ENCODE measurements at places on chromosomes 11 and 22.

GRCh38 chr11:46357483-46357936 lies 10.2 kb downstream of the DGKZ start:
- no peak for DNase-seq

GRCh38 chr11:123181075-123181474 lies 14.0 kb downstream of the CLMP start:
- DNase-seq: no peak

GRCh38 chr22:46547179-46547882 lies 9.9 kb upstream of the CELSR1 start:
- DNase-seq: peak; percentile 77

DNA sequence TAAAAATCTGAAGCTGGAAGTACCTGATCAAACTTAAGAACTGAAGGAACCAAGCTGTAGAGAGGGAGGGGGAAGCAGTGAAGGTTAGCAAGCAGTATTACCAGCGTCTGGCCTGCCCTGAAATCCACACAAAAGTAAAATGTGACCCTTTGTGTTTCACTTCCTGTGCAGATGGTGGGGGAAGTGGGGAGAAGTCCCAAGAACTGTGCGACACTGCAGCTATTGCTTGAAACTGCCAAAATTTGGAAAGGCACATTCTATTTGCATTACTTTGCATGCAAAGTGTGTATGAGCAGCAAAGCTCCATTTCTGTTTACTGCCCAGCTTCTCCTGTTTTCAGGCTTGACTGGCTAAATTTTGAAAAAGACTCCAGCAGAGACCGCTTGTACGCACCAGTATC lies 72.1 kb upstream of the BMAL1 start:
- DNase-seq: peak; percentile 21

GRCh38 chr11:1882265-1883238 lies 9.1 kb downstream of the PRR33 start:
- peak; percentile 41 for DNase-seq

DNA sequence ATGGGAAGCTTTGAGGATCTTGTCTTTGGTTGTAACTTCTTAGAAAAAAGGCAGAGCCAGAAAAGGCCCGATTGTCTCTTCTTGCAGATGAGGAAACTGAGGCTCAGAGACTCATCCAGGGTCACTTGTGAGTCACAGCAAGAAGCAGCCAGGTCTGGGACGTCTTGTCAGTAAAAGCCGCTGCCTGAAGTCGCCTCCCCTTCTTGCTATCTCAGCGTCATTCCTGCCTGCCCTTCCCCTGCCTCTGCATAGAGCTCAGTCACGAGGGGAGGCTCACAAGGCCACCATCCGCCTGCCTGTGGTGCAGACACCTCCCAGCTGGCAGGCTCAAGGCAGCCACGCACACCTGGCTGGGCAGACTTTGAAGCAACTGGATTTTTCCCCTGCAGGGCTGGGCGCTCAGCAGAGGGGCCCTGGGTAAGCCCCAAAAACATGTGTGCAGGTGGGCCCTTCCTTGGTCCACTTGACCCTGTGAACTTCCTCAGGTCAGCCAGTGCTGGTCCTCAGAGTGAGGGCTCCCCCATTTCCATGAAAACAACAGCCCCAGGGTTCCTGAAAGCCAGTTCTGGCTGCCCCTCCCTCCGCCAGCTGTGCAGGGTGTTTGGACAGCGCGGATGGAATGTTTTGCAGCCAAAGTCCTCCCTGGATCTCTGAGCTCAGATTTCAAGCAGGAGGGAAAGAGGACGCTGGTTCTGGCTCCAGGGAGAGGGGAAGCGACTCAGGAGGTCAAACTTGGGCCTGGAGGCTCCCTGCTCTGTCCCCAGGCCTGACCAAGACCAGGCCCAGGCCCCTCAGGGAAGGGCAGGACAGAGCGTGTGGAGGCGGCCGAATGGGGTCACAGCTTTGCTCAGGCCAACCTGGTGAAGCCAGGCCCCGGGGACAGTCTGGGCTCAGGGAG lies 6.0 kb upstream of the RAB3IL1 start:
- peak; percentile 63 for DNase-seq

- no peak for DNase-seq
These were observed 649 bp downstream of the SELENOO start for GRCh38 chr22:50201191-50202129.

- no peak for DNase-seq
These were observed 70.4 kb downstream of the GLYATL1 start for GRCh38 chr11:59009661-59010060.

DNA sequence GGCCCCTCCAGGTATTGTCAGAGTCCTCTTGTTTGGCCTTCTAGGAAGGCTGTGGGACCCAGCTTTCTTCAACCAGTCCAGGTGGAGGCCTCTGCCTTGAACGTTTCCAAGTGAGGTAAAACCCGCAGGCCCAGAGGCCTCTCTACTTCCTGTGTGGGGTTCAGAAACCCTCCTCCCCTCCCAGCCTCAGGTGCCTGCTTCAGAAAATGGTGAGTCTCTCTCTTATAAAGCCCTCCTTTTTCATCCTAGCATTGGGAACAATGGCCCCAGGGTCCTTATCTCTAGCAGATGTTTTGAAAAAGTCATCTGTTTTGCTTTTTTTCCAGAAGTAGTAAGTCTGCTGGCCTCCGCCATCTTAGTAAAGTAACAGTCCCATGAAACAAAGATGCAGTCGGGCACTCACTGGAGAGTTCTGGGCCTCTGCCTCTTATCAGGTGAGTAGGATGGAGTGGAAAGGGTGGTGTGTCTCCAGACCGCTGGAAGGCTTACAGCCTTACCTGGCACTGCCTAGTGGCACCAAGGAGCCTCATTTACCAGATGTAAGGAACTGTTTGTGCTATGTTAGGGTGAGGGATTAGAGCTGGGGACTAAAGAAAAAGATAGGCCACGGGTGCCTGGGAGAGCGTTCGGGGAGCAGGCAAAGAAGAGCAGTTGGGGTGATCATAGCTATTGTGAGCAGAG lies at the start of gene CD3E:
Gene CD3E (plus strand): TSS at position 163 of the 681 bp plus-strand sequence. CDS start 223 bp downstream, at position 386.
- no peak for DNase-seq

- DNase-seq: peak; percentile 98
These were observed 19.9 kb downstream of the MMP10 start for GRCh38 chr11:102760344-102761035.

DNA sequence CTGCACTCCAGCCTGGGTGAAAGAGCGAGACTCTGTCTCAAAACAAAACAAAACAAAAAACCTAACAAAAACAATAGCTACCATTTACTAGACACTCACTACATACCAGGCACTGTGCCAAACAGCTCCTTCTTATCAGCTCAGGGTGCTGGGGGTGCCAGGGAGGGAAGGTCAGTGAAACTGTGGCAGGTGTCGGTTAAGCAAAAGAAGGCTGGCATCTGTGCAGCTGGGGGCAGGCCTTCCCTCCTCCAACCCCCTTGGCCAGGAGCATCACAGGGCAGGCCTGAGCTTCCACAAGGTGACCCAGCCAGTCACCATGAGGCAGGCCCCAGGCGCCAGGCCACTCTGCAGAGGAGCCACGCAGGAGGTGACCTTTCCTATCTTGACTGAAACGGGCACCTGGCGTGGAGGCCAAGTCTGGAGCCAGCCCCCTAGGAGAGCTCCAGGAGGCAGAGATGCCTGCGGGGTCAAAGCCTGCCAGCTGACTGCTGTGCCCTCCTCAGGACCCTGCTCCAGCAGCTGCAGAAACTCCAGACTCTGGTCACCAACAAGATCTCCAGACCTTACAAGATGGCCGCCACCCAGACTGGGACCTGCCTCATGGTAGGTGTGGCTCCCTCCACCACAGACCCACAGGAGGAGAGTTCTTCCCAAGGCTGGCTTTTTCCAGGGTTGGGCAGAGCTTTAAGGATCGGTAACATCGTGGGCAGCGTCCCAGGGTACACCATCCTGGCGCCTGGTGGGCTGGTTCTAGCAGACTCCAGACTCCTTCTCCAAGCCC lies 31.3 kb upstream of the DGKZ start:
- no peak for DNase-seq

- no peak for DNase-seq
These were observed 38.6 kb upstream of the RPS13 start for GRCh38 chr11:17116117-17116516.

GRCh38 chr11:82831364-82831763 lies 68.9 kb downstream of the PRCP start:
- DNase-seq: no peak

- no peak for DNase-seq
These were observed 617.7 kb downstream of the OPCML start for GRCh38 chr11:132914600-132914999.

GRCh38 chr22:17780741-17781318 lies 6.6 kb upstream of the BID start:
- DNase-seq: no peak

- DNase-seq: no peak
These were observed 27.0 kb downstream of the ART5 start for GRCh38 chr11:3614742-3615171.

DNA sequence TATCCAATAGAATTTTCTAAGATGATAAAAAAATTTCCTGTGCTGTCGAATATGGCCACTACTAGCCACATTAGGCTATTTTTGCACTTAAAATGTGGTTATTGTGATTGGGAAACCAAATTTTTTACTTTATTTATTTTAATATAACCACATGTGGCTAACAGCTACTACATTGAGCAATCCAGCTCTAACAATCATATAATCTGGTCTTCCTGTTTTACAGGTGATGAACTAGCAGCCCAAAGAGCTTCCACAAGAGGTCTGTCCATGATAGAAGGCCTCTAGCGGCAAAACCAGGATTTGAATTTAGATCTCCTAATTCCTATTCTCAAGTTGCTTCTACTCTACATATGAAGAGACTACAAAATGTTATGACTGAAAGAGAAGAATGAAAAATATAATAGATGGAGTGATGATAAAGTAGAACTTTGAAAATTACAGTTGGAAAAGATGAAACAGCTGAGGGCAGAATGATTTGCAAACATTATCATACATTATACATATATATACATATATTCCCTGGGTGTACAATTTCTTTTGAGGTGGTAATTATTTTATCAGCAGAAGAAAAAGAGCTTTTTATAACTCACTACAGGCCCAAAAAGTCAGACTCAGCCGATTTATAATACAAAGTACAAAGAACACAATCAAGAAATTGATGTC lies 363.5 kb upstream of the PITPNB start:
- peak; percentile 67 for DNase-seq

DNA sequence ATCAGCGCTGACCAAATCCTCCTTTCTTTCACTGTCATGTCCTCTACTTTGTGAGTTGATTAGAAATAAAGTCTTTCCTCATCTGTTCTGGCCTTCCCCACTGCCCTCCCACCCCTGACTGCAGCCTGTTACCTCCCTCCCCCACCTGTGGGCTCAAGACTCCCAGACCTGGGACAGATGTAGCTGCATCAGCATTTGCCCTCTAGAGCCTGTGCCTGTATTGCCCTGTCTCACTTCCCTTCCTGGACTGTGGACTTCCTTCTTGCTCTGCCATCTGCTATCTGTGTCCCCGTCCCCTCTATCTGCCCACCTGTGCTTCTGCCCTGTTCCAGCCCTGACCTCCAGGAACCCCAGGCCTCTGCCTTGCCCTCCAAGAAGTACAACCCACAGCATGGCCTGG lies 122.5 kb downstream of the GALNT18 start:
- DNase-seq: no peak

DNA sequence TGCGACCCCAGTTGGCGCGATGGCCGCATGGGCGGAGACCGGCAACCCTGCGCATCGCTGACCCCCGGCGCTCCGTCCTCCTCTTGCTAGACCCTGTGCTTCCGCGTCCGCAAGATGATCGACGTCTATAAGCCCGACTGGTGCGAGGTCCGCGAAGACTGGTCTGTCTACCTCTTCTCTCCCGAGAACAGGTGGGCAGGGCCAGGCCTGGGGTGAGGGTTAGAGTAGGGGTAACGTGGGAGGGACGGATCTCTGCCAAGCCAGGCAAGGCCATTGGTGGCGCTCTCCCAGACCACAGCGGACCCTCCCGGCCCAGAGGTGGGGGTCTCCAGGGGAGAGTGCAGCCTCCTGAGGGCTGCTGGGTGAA lies 92.1 kb downstream of the CACNA1I start:
- no peak for DNase-seq

- DNase-seq: no peak
These were observed 19.6 kb downstream of the BRD1 start for GRCh38 chr22:49807780-49808708.

- DNase-seq: no peak
These were observed 48.6 kb upstream of the OLFML1 start for GRCh38 chr11:7436657-7437056.

- DNase-seq: no peak
These were observed 10.0 kb upstream of the PEX26 start for GRCh38 chr22:18067548-18068341.

DNA sequence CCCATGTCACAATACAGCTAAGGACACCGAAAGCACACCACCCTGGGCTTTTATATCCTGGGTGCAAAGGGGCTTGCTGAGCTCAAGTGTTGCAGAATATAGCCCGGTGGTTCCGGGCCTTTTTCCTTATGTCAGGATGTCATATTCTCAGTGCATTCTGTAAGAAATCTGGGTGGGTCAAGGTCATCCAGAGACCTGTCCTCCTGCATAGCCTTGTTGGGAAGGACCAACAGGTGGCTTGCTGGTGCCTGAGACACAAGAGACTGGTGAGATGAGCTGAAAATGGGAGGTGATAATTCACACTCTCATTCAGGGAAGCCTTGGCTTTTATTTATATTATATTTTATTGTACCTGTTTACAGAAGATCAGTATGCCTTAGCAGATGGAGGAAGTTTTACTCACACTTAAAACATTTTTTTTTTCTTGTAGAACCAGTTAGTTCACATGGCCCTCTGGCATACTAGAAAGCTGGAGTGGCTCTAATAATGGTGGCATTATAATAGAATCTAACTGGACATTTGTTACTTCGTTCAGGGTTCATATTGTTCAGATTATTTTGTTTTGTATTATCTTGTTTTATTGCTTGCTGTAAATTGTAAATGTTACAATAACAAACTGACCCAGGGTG lies 14.6 kb upstream of the TMEM123 start:
- no peak for DNase-seq

DNA sequence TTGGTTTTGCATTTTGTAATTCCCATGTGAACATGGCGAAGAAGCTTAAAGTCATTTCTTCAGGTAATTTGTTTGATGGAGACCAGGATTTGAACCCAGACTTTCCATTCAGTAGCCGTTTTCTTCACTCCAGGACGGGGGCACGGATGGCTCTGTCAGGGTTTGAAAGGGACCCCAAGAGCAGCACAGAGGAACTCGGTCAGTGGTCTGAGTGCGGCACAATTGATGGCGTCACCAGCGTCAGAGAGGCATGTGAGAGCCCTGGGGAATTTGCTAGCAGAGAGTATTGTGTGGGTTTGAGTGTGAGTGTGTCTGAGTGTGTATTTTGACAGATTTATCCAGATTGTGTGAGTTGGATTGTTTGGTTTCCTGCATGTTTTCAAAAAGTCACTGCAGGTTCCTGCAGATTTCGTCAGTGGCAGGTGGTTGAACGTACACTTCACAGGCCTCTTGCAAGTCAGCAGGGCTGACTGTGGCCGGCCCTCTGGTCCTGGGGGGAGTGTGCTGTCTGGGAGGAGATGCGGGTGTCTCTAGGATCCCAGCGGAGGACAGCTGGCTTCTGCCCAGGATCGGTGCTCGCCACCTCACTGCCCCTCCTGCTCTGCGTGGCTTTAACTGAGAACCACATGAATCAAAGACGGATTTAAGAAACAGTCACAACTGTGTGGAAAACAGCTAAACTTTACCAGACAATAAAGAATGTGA lies 199.3 kb downstream of the TBC1D22A start:
- no peak for DNase-seq

GRCh38 chr22:44261861-44262595 lies 50.7 kb downstream of the SHISAL1 start:
- no peak for DNase-seq

- no peak for DNase-seq
These were observed 87.5 kb upstream of the RRM1 start for GRCh38 chr11:4006946-4007680.

Data from IMR-90 (cell line).